WTC11 (cell line): ENCODE measurements at places on chromosomes 7 and 10.

- no peak for DNase-seq
Measured at GRCh38 chr10:3625959-3626751, 158.9 kb downstream of the KLF6 start.

GRCh38 chr10:117541405-117541908 lies 1.1 kb upstream of the EMX2 start:
- DNase-seq: peak; percentile 68

DNA sequence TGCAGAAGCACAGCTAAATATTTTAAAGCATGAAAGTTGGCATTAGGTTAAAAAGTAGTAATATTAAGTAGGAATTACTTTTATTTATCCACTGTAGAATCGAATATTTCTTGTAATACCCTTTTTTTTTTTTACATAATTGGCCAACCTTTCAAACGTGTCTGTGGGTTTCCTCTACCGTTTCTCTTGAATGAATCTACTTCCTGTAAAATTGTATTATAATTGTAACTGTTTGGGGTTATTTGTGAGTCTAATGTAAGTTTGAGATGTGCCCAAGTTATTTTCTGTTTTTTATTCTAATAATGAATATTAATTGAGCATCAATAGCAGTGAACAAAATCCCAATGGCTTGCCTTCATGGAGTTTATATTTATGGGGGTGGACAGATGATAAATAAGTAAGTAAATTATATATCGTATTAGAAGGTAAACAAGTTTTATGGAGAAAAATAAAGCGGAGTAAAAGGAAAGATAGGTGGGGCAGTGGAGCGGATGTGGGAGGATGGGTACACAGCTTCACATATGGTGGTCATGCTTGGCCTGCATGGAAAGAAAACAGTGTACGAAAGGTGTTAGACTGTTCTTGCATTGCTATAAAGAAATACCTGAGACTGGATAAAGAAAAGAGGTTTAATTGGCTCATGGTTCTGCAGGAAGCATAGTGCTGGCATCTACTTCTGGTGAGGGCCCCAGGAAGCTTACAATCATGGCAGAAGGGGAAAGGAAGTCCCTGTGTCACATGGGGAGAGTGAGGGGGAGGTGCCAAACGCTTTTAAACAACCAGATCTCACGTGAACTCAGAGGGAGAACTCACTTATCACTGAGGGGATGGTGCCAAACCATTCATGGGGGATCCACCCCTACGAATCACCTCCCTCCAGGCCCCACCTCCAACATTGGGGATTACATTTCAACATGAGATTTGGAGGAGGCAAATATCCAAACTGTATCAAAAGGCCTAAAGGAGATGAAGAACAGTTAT lies 5.4 kb downstream of the TSPAN13 start:
- DNase-seq: no peak

DNA sequence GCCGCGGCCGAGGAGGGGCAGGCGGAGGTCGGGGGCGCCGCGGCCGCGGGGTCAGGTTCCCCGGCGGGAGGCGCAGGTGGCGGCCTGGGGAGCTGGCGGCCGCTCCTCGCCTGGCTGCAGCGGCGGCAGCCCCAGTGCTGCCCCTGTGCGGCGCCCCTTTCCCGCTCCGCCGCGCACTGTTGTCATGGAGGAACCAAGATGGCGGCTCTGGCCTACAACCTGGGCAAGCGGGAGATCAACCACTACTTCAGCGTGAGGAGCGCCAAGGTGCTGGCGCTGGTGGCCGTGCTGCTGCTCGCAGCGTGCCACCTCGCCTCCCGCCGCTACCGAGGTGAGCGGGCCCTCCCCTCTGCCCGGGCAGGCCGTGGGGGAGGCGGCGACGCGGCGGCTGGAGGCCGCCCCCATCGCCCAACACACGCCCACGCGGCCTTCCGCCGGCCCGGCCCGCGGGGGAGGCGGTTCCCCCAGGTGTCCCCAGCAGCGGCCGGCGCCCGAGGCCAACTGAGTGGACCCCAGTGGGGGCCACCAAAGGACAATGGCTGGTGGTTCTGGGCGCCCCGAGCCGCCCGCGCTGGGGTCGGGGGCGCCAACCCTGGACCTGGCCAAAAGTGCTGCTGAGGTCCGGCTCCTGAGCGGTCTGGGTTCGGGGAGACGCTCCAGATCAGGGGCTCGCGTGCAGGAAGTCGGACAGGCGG lies 425 bp downstream of the CASD1 start:
- peak; percentile 73 for DNase-seq

DNA sequence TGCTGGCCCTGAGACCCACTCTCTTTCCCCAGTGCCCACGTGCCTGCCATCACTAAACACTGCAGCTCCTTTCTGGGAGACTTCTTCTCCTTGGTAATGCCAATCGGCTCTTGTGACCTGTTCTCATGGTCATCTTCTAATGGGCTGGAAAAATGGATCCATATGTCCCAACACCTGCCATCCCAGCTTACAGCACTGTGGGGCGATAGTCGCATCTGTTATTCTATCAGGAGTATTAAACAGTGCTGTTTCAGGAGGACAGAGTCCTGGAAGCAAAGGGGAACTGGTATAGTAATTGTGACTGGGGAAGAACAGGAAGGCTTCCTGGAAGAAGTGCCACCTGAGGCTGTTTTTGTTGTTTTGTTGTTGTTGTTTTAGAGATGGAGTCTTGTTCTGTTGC lies 411.2 kb downstream of the GLRX3 start:
- no peak for DNase-seq

- DNase-seq: peak; percentile 63
Measured at GRCh38 chr7:24812305-24812945, 55.2 kb upstream of the GSDME start.

DNA sequence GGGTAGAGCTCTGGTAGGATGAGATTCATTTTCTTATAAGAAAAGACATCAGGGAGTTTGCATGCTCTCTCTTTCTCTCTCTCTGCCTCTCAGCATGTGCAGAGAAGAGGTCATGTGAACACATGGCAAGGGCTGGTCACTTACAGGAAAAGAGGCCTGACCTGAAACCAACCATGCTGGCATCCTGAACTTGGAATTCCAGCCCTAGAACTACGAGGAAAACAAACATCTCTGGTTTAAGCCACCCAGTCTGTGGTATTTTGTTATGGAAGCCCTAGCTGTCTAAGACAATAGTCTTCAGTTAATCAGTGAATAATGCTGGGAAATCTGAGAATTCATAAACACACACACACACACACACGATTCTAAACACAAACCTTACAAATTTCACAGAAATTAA lies 1104.2 kb upstream of the LRRN3 start:
- DNase-seq: no peak
